Mucosa of descending colon (tissue), 3 donors: ENCODE measurements at places on chromosomes 7 and 10. TPM values are rescaled to one million over a fixed set of nuclear protein-coding genes. Genes with fewer than 3 reads are reported as not detected.

GRCh38 chr7:26681819-26682418, 182.5 kb downstream of the SKAP2 start:
- DNase-seq = no peak

- DNase-seq = no peak
Measured at GRCh38 chr10:99938563-99938962, 71.2 kb downstream of the DNMBP start.

DNA sequence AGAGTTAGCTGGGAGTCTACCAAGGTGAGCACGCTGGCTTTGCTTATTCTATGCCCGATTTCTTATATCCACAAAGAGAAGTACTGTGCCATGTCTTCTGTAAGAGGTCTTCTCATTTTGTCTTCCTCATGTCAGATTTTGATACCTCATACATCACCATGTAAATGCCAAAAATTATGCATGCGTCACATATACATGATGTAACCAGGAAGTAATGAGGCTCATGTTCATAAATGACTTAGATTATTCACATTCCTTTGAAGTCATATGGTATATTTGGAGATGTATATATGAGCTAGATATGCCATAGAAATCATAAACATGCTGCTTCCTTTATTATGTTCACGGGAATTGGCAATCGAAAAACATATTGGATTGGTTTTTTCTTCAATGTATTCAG, 97.7 kb upstream of the CELF2 start:
- no peak for DNase-seq

GRCh38 chr10:72000073-72001032, 36.2 kb downstream of the CHST3 start:
- no peak for DNase-seq

- no peak for DNase-seq
Measured at GRCh38 chr10:103551619-103552602, 58.4 kb downstream of the NEURL1 start.

GRCh38 chr7:108045154-108045553, 42.2 kb upstream of the LAMB1 start:
- DNase-seq = no peak

DNA sequence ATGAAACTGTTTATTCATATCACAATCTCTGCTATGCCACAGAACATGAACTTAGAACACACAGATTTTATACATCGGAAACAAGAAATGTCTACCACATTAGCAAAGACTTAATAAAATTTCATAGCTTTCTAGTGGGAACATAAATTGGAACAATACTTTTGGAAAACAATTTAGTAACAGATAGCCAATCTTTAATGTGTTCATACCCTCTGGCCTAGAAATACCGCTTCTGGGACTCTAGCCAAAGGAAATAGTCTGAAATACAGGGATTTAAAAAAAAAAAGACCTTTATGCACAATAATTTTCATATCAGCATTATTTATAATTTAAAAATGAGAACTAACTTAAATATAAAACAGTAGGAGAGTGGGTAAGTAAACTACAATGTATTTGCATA, 168.5 kb downstream of the PLXNA4 start:
- no peak for DNase-seq

DNA sequence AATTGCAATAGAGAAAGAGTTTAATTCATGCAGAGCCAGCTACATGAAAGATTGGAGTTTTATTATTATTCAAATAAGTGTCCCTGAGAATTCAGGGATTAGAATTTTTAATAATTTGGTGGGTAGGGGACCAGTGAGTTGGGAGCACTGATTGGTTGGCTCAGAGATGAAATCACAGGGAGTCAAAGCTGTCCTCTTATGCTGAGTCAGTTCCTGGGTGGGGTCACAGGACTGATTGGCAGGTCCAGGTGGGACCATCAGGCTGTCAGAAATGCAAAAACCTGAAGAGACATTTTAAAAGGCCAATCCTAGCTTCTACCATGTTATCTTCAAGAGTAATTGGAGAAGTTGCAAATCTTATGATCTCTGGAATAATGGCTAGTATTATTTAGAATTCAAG, 56.0 kb upstream of the KAT6B start:
- DNase-seq = no peak

GRCh38 chr7:131327049-131327625, 539 bp upstream of the MKLN1 start:
- DNase-seq = no peak

DNA sequence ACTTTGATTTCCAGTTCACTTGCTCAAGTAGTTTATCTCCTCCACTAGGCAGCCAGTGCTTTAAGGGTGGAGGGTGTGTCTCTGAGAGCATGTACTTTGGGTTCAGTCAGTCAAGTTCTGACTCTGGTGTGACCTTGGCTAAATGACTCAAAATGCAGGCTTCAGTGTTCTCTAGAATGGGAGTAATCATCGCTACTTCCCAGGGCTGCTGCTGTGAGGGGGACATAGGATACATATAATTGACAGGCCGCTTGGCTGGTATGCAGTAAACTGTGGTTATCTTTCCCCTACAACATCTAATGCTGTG, 3.5 kb downstream of the PTPRE start:
- DNase-seq = no peak

- DNase-seq = no peak
Measured at GRCh38 chr10:71427246-71427645, 30.5 kb downstream of the CDH23 start.

DNA sequence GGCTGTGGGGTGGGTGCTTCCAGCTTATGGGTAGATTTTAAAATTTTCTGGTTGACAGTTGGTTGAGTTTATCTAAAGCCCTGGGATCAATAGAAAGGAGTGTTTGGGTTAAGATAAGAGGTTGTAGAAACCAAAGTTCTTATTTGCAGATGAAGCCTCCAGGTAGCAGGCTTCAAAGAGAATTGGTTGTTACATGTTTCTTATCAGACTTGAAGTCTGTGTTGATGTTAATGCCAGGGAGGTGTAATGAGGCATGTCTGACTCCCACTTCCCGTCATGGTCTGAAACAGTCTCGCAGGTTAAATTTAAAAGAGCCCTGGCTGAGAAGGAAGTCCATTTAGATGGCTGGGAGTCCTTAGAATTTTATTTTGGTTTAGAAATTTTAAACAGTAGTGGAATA, 165.2 kb upstream of the TMEM72 start:
- DNase-seq = no peak

GRCh38 chr10:116815641-116816415, 33.5 kb upstream of the ENO4 start:
- no peak for DNase-seq

GRCh38 chr10:51800121-51800520, 100.7 kb upstream of the CSTF2T start:
- DNase-seq = no peak

- DNase-seq = no peak
Measured at GRCh38 chr10:70295926-70296325, 12.1 kb upstream of the NPFFR1 start.

- DNase-seq = no peak
Measured at GRCh38 chr7:158758586-158759244, 54.1 kb upstream of the NCAPG2 start.

DNA sequence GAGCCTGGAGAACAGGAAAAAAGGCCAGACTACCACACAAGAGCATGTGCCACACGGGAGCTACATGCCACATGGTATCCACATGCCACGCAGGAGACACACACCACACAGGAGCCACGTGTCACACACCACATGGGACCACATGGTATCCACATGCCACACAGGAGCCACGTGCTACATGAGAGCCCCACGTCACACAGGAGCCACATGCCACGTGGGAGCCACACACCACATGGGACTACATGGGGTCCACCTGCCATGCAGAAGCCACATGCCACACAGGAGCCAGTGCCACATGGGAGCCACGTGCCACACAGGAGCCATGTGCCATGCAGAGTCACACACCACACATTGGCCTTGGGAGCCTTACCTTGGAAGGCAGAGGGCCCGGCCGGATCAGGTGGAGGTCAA, 244.4 kb upstream of the PPP2R2D start:
- DNase-seq = no peak

DNA sequence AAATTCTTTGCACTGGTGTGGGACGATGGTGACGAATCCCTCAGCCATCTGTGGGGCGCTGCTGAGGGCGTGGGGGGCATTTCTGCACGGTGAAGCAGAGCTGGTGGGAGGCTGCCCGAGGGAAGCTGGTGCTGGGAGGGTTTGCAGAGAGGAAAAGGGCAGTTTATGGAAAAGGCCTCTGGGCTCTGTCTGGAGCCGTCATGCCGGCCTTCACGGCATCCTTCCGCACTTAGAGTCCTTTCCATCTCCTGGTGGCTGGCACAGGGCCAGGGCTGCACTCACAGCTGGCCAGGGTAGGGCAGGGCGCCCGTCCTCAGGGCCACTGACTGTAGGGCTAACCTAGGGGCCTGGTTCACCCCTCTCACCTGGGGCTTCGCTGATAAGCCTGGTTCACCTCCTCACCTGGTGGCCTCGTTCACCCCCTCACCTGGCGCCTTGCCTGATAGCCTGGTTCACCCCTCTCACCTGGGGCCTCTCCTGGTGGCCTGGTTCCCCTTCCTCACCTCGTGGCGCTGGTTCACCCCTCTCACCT, 598 bp upstream of the AMZ1 start:
- DNase-seq = no peak

GRCh38 chr7:138606236-138606635, 94.9 kb downstream of the SVOPL start:
- no peak for DNase-seq

GRCh38 chr7:99642027-99642426, 25.3 kb downstream of the ZSCAN25 start:
- no peak for DNase-seq

- no peak for DNase-seq
Measured at GRCh38 chr10:69600761-69601330, 27.6 kb upstream of the NEUROG3 start.

GRCh38 chr7:131011976-131012375, 278.0 kb upstream of the KLF14 start:
- no peak for DNase-seq

- DNase-seq = no peak
Measured at GRCh38 chr7:106029451-106029850, 66.4 kb downstream of the CDHR3 start.

The GBX1 gene
- total RNA-seq = not detected

The LEP gene
- 0.22 TPM for total RNA-seq

The CUBN gene
- total RNA-seq = 0.38 TPM

The AKR1C2 gene
- 19.5 TPM for total RNA-seq

The TDRD1 gene
- 0.06 TPM for total RNA-seq

The TMEM229A gene
- total RNA-seq = 0.14 TPM

The SPDYE5 gene
- 0.17 TPM for total RNA-seq

The SCIN gene
- 77.1 TPM for total RNA-seq
